ENCODE measurements at places on chromosomes 4 and X.

GRCh38 chr4:169079942-169080827, 70.1 kb upstream of the CBR4 start:
- DNase-seq: no peak

GRCh38 chr4:187312299-187312698, 588.6 kb upstream of the FAT1 start:
- DNase-seq: no peak

DNA sequence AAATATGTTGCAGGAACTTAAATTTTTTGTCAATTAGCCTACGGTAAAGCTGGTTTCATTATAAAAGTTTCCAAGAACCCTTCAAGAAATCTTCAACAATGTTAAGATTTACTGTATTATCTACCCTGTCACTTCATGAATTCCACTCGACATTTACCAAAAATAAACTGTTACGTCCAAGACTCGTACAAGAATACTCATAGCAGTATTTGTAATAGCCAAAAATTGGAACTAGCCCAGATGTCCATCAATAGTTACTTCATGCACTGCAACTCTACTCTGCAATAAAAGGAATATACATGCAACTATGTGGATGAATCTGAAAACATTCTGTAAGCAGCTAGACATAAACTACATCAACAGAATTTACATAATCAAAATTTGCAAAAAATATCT, 13.4 kb downstream of the RBMX start:
- DNase-seq: no peak

- DNase-seq: no peak
These were observed 60.4 kb downstream of the NPY2R start for GRCh38 chr4:155268821-155269220.

DNA sequence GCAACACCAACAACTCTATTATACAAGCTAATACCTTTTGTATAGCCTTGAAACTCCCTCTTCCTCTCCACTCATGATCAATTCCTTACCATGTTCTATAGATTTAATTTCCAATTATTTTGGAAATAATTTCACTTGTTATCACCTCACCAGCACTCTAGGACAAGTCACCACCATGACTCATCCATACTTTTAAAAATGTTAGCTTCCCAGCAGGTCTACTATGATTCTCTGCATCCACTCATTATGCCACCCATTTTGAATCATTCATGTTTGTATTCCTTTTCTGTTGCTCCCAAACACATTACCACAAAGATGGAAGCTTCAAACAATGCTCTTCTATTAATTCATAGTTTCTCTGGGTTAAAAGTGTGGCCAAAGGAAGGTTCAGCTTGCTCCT, 469.6 kb downstream of the PDGFC start:
- DNase-seq: no peak

DNA sequence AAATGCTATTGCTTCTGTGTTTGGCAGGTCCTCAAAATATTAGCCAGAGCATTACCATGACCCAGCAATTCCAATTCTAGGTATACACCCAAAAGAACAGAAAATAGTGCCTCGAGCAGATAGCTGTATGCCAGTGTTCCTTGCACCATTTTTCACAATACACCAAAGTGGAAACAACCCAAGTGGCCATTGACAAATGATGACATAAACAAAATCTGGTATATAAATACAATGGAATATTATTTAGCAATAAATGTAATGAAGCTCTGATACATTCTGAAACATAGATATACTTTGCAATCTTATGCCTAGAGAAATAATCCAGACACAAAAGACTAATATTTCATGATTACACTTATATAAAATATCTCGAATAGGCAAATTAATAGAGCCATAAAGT, 451.8 kb upstream of the PCDH7 start:
- no peak for DNase-seq
